Uterus (tissue), 4 donors: ENCODE measurements at places on chromosomes 2 and 18. TPM values are rescaled to one million over a fixed set of nuclear protein-coding genes. Genes with fewer than 3 reads are reported as not detected.

DNA sequence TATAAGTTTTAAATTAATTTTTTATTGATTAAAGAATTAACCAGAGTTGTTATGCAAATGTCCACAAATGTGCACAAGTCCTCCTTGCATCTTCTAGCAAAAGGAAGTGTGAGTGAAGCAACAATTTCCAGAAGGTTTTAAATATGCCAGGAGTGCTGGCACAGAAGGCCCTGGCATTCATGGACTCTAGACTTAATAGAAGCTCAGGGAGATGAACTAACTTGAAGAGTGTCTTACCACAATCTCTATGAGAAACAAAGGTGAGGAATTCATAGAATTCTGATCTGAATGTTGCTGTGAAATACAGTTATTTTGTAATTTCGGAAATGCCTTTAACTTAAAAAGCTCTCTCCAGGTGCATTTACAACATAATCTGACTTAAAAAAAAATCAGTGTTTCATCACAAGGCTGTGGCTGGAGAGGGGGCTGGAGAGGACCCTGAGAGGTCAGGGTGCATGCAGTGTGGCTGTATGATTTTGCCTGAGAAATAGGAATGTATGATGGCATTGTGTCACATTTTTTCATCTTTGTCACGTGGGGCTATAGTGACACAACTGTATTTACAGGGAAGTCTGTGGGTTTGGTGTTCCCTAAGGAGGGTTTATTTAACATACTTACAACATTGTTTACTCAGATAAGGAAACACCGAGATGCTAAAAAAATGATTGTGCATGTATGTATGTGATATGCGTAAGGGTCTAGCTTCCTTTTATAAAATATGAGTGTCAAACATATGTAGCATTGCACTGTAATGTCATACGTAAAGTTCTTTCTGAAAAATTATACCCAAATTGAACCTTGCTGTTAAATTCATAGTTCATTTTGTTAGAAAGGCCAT is 66.2 kb downstream of the MAP4K4 start:
- no peaks in the 10 kb centered on the region for H3K36me3 ChIP-seq
- peaks cover 16% of the 10 kb centered on the region for H3K4me1 ChIP-seq
- peak overlapping the region; percentile 52 for H3K27ac ChIP-seq
- H3K27me3 ChIP-seq = no peaks in the 10 kb centered on the region

DNA sequence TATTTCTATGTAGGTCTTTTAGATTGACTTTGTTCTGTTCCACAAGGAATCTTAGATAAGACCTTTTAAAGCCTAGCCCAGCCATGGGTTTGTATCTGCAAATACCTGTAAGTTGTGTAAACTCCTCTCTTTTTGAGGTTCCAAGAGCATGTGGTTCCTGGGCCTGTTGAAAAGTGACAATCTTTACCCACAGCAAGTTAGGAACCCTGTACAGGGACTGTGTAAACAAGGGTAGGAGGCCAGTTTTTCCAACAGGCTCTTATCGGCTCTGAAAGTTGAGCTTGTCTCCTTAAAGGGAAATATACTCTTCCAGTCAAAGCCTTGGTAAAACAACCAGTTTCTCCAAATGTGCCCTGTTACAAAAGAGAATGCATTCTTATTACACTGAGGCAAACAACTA is 15.3 kb upstream of the ASXL3 start:
- H3K27ac ChIP-seq = no peak overlapping the region
- no peaks in the 10 kb centered on the region for H3K27me3 ChIP-seq
- H3K4me3 ChIP-seq = no peak overlapping the region
- DNase-seq = no peak

GRCh38 chr2:135965756-135966155 is 19.7 kb downstream of the DARS1 start:
- no peak overlapping the region for H3K27ac ChIP-seq
- no peaks in the 10 kb centered on the region for H3K27me3 ChIP-seq
- H3K4me3 ChIP-seq = no peak overlapping the region
- no peak for DNase-seq

DNA sequence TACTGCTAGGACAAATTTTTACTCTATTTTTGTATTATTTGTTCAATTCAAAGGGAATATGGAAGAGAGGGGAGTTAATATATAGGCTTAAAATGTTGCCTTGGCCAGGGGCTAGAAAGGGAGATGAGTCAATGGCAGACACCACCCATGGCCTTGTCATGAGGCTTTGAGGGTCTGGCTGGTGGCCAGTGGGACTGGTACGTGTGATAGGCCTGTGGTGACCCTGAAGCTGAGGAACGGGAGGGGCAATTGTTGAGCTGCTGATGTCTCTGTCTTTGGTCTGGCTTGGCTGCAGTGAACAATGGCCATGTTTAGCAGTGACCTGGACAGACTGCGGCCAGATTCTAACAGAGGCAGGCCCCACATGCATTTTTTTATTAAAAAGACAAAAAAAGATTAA is 18.5 kb downstream of the GKN1 start:
- no peak overlapping the region for H3K27ac ChIP-seq
- no peaks in the 10 kb centered on the region for H3K4me1 ChIP-seq
- no peak for DNase-seq
- H3K27me3 ChIP-seq = no peaks in the 10 kb centered on the region
- no peaks in the 10 kb centered on the region for H3K36me3 ChIP-seq
- no peak overlapping the region for H3K4me3 ChIP-seq

Gene CNDP2
- 121 TPM for total RNA-seq

Gene PID1
- 35.3 TPM for total RNA-seq

Gene CCDC74B
- 4.6 TPM for total RNA-seq

Gene ANKRD30B
- not detected for total RNA-seq

Gene SMCHD1
- 84.4 TPM for total RNA-seq

Gene HOXD1
- not detected for total RNA-seq
